ENCODE measurements at places on chromosomes 4 and X.

DNA sequence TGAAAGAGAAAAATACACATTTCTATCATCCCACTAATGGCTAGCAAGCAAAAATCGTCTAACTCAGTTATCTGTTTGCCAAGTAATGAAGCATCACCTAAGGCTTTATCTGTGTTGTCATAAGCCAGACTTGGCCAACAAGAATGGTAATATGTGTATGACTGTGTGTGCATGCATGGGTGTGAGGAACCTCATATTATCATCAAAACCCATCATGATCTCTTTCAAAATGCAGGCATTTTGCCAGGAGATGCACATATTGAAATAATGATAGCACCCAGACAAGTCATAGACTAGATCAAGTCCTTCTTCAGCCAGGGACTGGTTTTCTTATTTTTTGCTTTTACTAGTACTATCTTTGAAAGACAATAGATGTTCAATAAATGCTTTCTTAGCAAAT is 172.5 kb upstream of the FMR1 start:
- no peak for DNase-seq

DNA sequence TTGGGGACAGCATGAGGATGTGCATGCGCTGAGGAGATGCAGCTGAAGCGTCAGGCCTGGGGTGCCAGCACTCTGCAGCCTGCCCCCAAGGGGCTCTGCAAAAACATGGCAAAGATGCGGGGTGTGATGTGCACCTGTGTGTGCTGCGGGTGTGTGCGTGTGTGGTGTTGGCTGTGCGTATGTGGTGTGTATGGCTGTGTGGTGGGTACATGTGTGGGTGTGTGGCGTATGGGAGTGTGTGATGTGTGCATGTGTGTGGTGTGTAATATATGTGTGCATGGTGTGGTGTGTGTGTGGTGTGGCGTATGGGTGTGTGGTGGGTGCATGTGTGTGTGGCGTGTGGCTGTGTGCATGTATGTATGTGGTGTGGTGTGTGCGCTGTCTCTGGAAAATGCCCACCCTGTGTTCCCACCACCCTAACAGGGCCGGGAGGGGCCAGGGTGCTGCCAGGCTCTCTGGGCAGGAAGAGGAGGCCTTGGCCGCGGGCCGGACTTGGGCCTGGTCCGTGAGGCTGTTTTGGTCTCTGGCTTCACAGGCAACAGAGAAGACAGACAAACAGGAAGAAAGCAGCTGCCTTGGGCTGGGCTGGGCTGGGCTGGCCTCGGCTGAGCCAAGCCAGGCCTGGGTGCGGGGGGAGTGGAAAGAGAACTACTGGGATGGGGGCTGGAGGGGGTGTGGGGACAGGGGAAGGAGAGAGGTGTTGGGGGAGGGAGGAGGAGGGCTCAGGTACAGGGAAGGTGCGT is 1.1 kb upstream of the AVPR2 start:
- no peak for DNase-seq

- DNase-seq = no peak
Observed at GRCh38 chr4:70505151-70505748, 13.1 kb upstream of the AMTN start.

DNA sequence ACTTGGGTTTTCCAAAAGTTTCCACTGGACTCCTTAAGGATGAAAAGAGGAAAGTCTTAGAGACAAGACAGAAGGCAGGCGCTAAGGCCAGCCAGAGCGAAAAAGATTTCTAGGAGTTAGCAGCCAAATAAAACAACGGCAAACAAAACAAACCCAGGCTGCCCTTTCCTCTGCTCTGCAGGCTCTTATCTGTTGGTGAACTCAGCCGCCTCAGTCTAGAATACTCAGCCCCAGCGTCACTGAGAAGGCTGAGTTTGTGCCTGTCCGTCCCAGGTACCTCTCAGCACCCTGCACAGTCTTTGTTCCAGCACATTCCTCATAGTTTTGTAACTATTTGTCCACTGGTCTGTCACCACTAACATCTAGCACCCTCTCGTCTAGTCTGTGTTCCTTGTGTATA is 75.6 kb upstream of the FAM9C start:
- no peak for DNase-seq

GRCh38 chr4:8319061-8319460 is 49.5 kb downstream of the HTRA3 start:
- peak; percentile 49 for DNase-seq

DNA sequence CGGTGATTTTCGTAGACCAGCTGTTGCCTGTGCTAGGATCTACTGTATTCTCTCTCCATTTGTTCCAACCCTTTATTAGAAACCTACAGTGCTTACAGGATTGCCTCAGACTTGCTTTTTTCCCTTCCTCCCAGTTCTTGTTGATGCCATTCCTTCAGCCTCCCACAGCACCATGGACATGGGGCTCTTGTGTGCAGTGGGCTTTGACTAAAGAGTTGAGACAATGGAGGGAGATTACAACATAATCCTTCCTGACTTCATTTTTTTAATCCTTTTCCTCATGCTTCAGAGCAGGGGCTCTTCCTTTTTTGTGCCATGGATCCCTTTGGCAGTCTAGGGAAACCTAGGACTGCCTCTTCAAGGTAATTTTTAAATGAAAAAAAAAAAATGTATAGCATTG is 92.1 kb downstream of the BMPR1B start:
- no peak for DNase-seq

GRCh38 chrX:65932173-65933084 is 107.5 kb downstream of the VSIG4 start:
- no peak for DNase-seq

- DNase-seq = no peak
Observed at GRCh38 chr4:43512253-43512652, 619.7 kb downstream of the GRXCR1 start.

DNA sequence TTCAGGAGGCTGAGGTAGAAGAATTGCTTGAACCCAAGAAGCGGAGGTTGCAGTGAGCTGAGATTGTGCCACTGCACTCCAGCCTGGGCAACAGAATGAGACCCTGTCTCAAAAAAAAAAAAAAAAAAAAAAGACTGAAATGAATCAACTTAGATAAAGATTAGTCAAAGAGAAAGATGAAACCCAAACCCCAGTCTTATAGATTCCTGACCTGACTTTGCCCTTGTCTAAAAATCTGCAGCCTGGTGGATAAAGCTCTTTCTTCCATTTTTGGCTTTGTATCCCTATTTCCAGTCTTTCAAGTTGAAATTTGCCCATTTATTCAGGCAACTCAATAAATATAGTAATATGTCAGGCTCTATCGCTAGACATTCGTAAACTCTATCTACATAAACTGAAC is 39.3 kb upstream of the SPINK2 start:
- DNase-seq = no peak

DNA sequence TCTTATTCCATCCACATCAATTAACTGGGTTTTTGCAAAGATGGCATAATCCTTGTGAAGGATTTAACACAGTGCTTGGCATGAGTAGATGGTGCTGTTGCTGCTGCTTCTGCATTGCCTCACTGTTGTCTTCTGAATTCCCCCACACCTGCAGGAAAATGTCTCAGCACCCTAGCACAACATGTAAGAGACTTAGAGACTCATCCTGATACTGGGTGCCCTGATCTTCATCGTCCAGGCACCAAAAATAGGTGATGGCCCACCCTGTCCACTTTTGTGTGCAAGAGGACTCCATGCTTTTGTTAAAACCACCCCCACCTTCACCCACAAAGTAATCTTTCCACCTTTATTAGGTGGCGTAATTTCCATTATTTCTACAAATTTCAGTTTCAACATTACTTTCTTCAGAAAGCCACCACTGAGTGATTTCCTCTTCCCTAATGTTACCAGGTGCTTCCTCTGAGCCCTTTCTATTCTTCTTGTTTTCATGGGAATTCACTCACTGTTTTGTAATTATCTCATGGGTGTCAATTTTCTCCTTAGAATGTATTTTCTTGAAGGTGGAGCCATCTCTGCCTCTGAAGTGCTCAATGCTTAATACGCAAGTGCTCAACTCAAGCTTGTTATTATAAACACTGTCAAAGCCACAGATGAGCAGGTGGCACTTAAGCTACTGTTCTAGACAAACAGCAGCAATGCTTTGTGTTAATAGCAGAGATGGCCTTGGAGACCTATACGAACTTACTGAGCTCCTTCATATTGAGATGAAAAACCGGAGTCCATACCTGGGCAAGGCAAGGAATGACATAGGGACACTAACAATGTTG is 89.5 kb downstream of the HS3ST1 start:
- DNase-seq = no peak

DNA sequence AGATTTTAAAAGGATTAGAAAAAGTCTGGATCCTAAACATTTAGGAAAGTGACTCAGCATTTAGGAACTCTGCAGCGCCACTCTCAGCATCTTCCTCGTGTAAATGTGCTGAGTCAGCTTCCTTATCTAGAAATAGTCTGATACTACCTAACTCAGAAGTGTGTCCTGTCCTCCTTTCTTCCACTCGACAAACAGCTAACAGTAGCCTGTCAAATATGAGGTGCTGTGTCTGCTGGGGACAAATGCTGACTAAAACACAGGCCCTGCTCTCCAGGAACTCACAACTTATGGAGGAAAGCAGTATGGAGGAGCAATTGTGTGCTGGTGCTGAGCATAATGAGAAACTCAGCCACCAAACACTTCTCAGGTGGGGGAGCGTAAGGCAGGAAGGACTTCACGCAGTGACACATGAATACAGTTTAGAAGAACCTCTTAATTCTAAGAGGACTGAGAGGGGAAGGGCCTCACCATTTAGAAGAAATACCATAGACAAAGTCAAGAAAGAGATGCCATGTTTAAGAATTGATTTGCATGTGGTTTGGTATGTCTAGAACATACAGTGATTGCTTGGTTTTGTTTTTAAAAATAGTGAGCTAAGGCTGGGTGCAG is 125.3 kb downstream of the SOWAHB start:
- no peak for DNase-seq

- DNase-seq = no peak
Observed at GRCh38 chr4:74056114-74056857, 17.8 kb upstream of the CXCL3 start.

- no peak for DNase-seq
Observed at GRCh38 chr4:58941286-58941685, 1831.1 kb upstream of the IGFBP7 start.

GRCh38 chr4:8044699-8045098 is 105.0 kb upstream of the AFAP1 start:
- no peak for DNase-seq

GRCh38 chr4:108345862-108346817 is 177.4 kb upstream of the LEF1 start:
- DNase-seq = no peak

DNA sequence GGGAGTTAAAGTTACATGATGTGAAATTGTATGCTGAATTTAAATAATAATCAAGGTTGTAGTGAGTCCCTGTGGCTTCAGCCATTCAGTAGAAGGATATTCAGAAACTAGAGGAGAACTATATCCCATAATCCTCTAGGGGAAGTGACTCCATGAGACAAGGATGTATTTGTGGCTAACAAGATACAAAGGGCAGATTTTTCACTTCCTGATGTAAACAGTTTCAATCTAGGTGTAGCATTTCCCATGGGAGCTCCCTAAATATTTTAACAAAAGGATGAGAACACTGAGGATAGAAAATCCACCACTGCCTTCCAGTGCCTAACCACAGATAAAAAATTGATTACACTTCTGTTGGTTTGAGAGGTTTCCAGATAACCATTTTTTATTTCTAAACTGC is 435.4 kb upstream of the TENM3 start:
- DNase-seq = no peak

DNA sequence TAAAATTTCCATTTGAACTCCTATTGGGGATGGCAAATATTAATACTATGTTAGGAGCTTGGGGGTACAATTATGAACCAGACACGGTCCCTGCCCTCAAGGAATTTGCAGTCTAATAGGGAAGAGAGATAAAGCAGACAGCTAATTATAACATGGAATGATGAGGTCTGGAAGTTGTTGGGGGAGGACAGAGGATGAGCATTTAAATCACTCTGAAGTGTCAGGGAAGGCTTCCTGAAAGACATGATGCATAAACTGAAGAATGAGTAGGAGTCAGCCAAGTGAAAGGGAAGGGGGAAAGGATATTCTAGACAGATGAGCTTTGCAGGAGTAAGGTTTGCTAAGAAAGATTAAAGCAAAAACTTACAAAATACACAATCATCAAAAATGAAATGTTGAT is 15.9 kb downstream of the PLAC1 start:
- DNase-seq = no peak

GRCh38 chrX:19549838-19550237 is 34.5 kb upstream of the MAP3K15 start:
- no peak for DNase-seq

Data from chondrocyte (in vitro differentiated cells).